Cortex of kidney (tissue), 1 donor: ENCODE measurements at places on chromosomes 11 and 22.

DNA sequence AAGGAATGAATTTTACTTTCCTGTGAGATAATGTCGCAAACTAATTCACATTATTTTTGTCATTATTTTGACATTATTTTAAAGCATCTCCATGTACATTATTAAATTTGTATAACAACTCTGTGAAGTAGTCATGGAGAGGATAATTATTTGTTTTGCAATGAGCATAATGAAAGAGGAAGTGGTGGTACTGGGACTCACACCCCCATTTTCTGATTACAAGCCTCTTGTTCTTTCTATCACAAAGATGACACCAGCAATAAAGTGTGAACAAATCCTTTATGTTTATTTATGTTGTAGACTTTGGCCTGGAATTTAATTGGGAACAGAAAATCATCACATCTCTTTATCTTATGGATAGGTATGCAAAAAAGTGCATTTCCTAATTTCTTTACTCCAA, 522.6 kb downstream of the TMEM135 start:
- no peak for DNase-seq

DNA sequence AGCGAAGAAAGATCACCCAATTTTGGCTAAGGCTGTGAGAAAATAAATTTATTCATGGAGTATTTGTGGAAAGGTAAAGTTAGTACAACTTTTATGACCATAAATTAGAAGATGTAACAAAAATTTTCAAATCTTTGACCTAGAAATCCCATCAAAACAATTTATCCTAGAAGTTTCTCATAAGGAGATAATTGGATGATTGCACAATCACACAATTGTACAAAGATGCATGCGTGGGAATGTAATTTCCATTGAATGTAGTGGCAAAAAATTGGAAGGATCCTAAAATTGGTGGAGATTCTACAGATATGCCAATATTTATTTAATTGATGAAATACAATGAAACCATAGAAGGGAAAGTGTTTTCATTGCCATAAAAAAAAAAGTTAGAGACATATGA, 11.6 kb downstream of the SRPRA start:
- DNase-seq: no peak

- DNase-seq: no peak
These were observed 1.8 kb downstream of the CELF1 start for GRCh38 chr11:47551086-47551485.

DNA sequence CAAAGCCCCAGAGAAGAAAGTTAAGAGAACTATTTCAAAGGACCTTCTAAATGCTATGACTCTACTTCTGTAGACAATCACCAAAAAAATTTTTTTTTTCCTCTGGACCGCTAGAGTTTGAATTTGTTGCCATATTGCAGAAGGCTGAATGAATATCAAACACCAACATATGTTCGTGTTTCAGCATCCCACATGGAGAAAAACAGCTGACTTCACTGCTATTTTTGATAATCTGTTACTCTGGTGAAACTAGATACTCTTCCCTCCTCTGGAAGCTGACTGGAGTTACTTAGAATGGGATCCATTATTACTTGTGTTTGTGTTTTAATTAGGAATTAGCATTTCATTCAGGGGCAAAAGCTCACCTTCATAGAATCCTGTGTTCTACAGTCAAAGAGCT, 447.0 kb downstream of the AASDHPPT start:
- DNase-seq: no peak

DNA sequence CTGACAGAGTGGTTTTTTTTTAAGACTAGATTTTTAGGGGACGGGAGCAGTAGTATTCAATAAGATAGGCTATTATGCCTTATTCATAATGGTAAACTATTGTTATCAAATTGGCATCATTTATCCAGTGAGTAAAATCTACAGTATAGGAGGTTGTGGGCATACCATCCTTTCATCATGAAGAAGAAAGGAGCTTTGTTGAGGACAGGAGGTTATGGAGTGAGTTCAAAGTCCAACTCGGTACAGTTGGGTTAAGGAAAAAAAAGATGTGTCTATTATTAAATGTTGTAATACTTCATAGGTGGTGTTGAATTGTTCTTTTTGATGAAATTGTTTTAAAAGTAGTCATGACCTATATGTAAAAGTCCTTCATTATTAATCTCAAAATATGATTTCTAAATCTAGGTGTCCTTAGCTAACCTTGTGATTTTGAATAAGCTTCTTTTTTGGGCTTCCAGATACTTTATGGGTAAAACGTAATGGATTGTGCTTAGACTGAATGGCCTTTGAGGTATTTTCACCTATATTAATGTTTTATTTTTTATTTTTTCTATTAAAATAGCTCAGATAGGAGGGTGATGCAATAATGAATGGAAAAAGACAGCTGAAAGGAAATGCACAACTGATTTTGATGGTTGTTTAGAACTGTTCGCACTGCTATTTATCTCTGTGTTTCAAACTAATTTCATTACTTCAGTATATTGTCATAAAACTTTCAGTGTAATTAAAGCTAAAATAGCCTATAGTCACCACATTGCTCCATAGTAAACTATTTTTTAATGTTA, 15.3 kb upstream of the CNTF start:
- DNase-seq: no peak

- DNase-seq: no peak
These were observed 11.0 kb upstream of the CERK start for GRCh38 chr22:46748908-46749675.

DNA sequence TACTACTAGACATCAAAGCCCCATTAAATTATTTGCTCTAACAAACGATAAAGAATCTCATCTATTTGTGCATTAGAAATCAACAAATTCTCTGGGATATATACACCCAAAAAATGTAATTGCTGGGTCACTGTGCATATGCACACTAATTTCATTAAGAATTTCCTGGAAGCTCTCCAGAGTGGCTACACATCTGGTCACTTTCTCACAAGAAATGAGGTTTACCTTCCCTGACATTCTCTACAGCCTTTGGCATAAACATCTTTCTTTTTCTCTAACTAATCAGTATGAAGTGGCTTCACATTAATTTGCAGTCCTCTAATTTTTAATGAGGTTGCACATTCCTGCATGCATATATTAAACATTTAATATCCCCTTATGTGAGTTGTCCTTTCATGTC, 150.8 kb upstream of the ANO5 start:
- no peak for DNase-seq

GRCh38 chr11:17350455-17351171, 987 bp upstream of the NCR3LG1 start:
- DNase-seq: no peak

DNA sequence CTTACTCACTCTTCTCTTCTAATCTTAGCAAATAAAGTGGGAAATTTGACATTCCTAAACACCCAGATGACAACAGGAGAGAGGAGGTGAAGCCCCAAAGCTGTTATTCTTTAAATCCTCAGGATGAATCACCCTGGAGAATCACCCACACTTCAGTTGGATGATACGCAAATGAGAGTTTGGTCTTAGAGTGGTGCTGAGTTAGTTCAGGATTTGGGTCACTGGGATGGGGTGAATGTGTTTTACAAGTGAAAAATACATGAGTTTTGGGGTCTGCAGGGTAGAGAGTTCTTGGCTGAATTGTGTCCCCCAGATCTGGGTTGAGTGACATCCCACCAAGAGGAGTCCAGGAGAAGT, 117.2 kb downstream of the GGTLC2 start:
- DNase-seq: no peak

DNA sequence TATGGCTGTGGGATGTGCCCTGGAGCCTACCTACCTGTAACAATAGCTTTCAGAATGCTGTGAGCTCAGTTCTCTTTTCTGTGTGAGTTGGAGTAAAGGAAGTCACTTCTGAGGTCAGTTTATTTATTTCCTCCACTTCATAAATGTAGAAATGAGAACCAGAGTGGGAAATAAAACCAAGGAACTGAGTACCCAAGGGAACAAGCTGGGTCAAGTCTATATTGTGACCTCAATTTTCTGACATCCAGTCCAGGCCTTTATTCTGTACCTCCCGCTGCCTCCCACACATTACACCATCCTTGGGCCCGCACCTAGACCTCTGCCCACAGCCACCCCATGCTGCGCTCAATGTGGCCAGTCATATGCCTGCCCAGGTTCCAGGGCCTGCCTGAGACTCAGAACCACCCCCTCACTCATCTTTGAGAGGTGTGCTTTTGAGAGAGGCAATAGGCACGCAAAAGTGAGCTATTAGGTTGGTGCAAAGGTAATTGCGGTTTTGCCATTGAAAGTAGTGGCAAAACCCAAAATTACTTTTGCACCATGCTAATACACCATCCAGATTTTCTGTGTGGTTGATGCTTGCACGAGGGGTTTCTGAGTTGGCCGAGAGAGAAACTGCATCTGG, 9.8 kb downstream of the MS4A6E start:
- no peak for DNase-seq
